ENCODE measurements at places on chromosomes 2 and 18. TPM values are rescaled to one million over a fixed set of nuclear protein-coding genes. Genes with fewer than 3 reads are reported as not detected.

DNA sequence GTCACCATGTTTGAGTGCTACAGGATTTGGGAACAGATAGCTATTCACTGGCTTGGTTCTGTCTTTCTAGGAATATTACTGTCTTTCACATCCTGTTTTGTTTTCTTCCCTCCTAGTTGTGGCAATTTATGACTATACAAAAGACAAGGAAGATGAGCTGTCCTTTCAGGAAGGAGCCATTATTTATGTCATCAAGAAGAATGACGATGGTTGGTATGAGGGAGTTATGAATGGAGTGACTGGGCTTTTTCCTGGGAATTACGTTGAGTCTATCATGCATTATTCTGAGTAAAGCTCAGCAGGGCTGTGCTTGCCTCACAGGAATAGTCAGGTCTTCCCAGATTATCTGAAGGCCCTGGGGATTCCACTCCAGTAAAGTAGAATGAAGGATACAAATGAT, 98.9 kb downstream of the ABI2 start:
- DNase-seq = no peak

- no peak for DNase-seq
These were observed 398.4 kb downstream of the NUP35 start for GRCh38 chr2:183522489-183523266.

Gene INPP1
- 27.6 TPM for total RNA-seq

Gene DLX2
- total RNA-seq = not detected

Gene GMPPA
- 32.4 TPM for total RNA-seq

All from mesenteric fat pad (tissue), 1 donor.